SHP77 (cell line): ENCODE measurements at places on chromosomes 3 and 15.

DNA sequence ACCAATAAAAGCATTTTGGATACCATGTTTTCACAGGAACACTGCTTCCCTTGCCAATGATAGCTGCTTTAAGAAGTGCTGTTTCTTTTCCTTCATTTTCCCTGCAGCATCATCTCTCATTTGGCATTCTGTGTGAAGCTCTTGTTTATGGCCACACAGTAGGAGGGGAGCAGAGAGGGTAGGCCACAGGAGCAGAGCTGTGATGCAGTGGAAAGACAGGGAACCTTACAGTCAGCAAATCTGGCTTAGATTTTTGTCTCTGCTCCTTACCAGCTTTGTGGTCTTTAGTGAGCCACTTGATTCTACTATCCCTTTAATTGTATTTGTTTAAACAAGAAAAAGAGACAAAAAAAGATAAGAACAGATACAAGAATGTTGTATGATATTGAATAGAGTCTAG, 138.7 kb downstream of the RPL22L1 start:
- no peak for DNase-seq

GRCh38 chr15:63551400-63551799, 45.8 kb upstream of the FBXL22 start:
- no peak for DNase-seq

DNA sequence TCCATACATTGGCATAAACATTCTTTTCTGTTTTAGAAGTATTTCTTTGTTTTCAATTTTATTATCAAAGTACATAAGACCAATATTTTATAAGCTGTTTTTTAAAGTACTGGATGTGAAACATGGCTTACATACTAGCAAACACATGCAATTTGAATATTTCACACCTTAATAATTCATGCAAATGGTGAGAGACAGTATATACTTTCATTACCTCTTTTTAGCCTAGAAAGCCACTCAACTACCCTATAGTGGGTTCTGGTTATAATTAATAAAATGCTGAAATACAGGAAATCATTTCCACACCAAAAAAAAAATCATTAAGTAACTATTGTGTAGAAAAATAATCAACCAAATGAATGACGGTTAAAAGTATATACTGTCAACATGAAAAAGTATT, 38.5 kb upstream of the MELTF start:
- no peak for DNase-seq

- DNase-seq: no peak
Observed at GRCh38 chr3:161316006-161316689, 55.2 kb downstream of the SPTSSB start.

DNA sequence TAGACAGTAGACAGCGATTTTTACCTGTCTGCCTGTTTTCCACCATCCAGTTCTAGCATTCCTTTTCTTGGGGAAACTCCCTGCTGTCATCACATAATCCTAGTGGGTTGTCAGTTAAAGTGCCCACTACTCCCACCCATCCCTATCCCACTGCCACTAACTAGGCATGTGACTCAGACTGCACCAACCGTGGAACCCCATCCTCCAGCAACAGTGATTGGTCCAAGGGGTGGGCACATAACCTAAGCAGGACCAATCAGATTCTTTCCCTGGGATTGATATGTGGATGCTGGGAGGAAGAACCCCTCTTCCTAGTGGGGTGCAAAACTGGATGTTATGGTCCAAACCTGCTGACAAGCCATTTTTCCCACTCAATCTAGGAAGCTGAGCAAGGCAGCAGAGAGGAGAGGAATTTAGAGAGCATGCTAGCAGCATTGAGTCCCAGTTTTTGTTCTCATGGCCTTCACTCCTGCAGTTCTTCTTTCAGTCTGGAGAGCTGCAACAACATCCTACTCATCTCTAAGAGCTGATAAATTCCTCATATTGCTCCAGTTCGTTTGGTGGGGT, 3.9 kb upstream of the INSYN1 start:
- no peak for DNase-seq

DNA sequence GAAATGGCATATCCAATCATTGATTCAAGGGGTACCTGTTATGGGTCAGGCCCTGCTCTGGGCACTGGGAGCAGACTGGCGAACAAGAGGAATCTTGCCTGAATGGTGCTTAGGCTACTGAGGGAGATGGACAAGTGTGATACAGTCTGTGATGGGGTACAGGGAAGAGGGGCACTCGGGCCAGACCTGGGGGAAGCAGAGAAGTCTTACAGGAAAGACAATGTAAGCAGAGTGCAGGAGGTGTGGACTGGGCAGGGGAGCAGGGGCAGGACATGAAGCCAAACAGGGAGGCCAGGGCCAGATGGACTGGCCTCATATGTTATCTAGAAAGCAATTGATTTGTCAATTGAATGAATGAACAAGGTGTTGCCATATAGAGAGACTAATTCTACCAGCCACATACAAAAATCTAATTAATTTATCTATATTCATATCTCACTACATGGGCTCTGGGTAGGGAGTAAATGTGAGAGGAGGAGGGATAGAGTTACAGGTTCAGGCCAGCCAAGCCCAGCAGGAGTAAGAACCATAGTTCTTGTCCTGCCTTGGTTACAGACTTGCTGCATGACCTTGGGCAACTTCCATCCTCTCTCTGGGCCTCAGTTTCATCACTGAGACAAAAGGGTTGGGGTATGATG, 3.6 kb upstream of the IGDCC4 start:
- DNase-seq: no peak

GRCh38 chr3:65352951-65353350, 665.2 kb upstream of the ADAMTS9 start:
- no peak for DNase-seq

GRCh38 chr3:45748068-45748467, 48.3 kb downstream of the SLC6A20 start:
- no peak for DNase-seq

DNA sequence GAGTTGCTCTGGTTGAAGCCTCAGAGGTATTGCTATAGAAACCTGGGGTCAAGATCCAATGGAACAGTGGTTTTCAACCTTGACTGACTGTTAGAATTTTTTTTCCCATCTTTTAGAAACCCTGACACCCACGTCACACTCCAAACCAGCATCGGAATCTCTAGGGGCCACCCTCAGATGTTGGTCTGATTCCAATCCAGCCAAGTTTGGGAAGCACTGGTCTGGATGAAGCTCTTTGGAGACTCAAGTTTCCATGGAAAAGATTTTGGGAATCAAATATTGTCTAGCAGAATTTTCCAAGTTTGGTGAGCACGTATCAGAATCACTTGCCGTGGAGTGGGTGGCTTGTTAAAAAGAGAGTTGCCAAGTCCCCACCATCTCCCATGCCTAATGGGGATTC, 103.8 kb downstream of the THSD4 start:
- no peak for DNase-seq

DNA sequence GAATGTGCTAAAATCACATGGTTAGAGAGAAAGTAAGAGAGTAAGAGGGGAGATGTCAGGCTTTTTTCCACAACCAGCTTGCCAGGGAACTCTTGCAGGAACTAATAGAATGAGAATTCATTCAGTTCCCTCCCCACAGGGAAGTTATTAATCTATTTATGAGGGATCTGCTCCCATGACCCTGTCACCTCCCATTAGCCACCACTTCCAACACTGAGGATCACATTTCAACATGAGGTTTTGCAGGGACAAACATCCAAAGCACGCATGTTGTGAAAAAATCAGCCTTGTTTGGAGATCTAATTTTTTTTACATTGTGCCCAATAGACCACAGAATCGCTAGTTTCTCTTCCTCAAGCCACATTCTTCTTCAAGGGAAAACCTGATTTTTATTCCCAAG, 904.0 kb downstream of the TBL1XR1 start:
- DNase-seq: no peak

DNA sequence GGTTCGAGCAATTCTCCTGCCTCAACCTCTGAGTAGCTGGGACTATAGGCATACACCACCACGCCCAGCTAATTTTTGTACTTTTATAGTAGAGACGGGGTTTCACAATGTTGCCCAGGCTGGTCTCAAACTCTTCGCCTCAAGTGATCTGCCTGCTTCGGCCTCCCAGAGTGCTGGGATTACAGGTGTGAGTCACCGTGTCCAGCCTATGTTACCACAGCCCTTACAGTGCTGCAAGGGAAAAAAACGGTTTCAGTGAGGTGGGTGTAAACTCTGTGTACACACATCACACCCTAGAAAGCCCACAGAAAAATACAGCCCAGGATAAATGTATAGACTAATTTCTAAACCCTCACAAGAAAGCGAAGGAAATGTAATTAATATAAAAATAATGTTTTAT, 103.5 kb upstream of the AKAP13 start:
- DNase-seq: no peak

- DNase-seq: no peak
Observed at GRCh38 chr3:71232895-71233294, 350.6 kb downstream of the FOXP1 start.

GRCh38 chr3:191962324-191962723, 501.4 kb downstream of the PYDC2 start:
- no peak for DNase-seq

DNA sequence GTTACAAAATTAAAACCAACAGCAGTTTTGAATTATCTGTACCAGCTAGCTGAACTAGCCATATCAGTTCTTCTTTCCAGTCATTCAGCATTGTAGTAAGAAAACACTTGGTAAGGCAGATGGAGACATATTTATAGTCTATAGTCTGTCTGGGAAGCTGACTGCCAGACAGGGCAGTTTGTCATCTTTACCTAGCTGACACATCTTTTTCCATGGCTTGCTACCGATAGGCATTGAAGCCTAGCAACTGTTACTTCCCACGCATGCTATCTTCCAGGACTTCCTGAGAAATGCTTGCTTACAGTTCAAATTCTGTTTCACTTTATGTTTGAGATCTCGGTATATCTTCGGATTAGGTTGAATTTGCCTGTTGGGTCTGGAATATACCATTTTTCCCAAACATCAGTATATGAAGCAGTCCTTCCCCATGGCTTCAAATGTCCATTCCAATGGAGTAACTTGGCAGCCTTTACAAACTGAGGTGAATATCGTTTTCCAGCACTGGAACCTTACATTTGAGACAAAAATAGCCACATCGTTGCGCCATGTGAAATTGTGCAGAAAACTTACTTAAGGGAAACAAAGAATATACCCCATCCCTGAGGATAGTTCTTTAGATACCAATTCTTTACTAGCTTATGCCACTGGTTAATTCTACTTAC, 8.8 kb downstream of the GNL3 start:
- no peak for DNase-seq

- no peak for DNase-seq
Observed at GRCh38 chr15:56763141-56763895, 30.0 kb upstream of the ZNF280D start.

GRCh38 chr15:69881766-69882165, 216.0 kb downstream of the TLE3 start:
- DNase-seq: no peak

DNA sequence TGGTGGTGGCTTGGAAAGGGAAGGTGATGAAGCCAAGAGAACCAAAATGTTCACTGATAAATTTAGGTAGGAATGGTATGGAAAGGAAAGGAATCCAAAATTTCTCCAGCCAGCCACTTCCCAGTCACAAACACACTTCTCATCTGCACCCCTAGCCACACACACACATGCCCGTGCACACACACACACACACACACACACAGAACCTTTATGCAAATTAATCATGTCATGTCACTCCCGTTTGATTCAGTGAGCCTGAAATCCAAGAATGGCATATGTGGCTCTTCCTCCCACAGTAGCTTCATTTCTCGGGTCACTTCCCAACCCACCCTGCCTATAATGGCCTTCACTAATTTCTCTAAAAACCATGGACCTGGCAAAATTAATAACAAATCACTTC, 3.1 kb upstream of the HLTF start:
- DNase-seq: no peak

DNA sequence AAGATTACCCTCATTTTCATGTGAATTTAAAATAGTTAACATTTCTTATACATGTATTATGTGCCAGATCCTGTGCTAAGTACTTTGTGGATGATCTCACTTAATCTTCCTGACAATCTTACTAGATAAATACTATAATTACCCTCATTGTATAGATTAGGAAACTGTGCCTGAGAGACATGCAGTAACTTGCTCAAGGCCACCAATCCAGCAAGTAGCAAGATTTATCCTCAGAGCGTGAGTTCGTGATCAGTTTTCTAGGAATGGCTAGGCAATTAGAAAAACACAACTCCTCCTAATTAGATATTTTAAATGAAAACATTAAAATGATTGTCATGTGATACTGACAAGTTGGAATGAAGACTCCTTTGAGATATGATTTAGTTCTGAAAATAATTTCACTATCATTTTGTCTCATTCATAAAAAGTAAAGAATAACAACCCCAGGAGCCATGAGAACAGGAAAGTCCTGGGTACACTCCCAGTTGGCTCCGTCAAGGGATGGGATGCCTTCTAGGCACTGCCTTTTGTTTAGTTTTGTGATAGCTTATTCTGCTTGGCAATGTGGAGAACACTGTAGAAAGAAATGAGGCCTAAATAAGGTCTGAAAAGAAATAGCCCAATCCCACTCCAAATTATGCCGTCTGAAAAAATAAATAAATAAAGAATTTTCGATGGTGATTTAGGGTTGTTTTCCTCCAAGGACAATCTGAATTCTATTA, 61.3 kb downstream of the FBN1 start:
- no peak for DNase-seq

DNA sequence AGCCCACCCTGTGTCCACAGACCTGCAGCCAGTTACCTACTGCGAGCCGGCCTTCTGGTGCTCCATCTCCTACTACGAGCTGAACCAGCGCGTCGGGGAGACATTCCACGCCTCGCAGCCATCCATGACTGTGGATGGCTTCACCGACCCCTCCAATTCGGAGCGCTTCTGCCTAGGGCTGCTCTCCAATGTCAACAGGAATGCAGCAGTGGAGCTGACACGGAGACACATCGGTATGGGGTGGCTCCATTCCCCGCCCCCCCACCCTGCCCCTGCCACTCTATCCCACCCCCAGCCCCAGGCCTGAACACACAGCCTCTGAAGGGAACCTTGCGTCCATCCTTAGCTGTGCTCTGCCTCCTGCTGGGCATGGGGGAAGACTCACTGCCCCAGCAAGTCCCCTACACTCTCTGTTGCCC, 73.2 kb downstream of the AAGAB start:
- DNase-seq: no peak

DNA sequence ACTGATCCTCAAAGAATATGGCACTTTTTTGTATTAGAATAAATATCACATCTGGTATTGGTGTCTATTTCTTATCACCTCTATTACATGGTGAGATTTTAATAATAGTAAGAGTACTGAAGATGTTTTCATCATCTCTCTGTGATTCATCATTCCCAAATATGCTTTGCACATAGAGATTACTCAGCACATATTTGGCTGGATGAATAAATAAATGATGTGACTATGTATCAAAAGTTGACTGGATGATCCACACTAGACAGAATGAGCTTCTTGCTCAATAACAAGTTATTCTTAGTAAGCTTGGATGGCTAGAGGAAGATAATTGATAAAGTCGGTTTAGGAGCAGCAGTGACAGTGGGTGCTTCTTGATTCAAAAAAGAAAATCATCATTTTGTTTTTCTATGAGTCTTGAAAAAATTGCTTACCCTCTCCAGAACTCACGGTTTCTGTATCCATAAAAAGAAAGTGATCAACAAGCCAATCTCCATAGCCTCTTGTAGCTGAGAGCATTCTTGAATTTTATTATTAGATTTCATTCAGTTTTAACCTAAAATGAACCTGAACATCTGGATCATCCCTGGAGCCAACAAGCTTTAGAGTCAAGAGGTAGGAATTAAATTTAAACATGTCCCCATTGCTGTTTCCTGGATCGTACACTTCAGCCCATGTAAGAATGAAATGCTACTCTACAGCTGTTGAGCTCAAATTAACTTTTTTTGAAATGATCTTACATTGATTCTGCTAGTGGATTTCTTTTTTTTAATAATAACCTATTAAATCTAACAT, 104.8 kb upstream of the OSTN start:
- no peak for DNase-seq

- DNase-seq: no peak
Observed at GRCh38 chr3:25293736-25294135, 134.3 kb upstream of the RARB start.

- no peak for DNase-seq
Observed at GRCh38 chr15:82132742-82133141, 86.9 kb upstream of the MEX3B start.
